ENCODE measurements at places on chromosomes 2 and 18.
A peak's percentile ranks its signal among the peaks of the same experiment; 100 is the strongest.

- DNase-seq: peak; percentile 65
- peaks cover 4% of the 10 kb centered on the region for H3K27me3 ChIP-seq
- peaks cover 26% of the 10 kb centered on the region for H3K4me1 ChIP-seq
- H3K36me3 ChIP-seq: no peaks in the 10 kb centered on the region
- H3K4me3 ChIP-seq: peak within 1 kb of the TSS; percentile 77
These were observed at the start of gene OSBPL1A for GRCh38 chr18:24397694-24398368. Gene OSBPL1A (minus strand): TSS chr18:24397824. CDS start chr18:24377533, 20,291 bp downstream.

GRCh38 chr18:35635170-35635569 lies 53.6 kb downstream of the GALNT1 start:
- no peak overlapping the region for H3K4me3 ChIP-seq
- no peak overlapping the region for H3K27ac ChIP-seq
- H3K4me1 ChIP-seq: no peaks in the 10 kb centered on the region
- no peak for DNase-seq
- peaks cover 6% of the 10 kb centered on the region for H3K36me3 ChIP-seq

GRCh38 chr2:62364791-62365528 lies 141.0 kb downstream of the TMEM17 start:
- no peak for DNase-seq
- no peaks in the 10 kb centered on the region for H3K36me3 ChIP-seq
- H3K4me3 ChIP-seq: no peak overlapping the region
- no peak overlapping the region for H3K27ac ChIP-seq
- H3K4me1 ChIP-seq: no peaks in the 10 kb centered on the region
- no peaks in the 10 kb centered on the region for H3K27me3 ChIP-seq

- no peaks in the 10 kb centered on the region for H3K36me3 ChIP-seq
- no peak overlapping the region for H3K27ac ChIP-seq
- H3K27me3 ChIP-seq: no peaks in the 10 kb centered on the region
These were observed 10.7 kb upstream of the RNF103 start for GRCh38 chr2:86634352-86634751.

DNA sequence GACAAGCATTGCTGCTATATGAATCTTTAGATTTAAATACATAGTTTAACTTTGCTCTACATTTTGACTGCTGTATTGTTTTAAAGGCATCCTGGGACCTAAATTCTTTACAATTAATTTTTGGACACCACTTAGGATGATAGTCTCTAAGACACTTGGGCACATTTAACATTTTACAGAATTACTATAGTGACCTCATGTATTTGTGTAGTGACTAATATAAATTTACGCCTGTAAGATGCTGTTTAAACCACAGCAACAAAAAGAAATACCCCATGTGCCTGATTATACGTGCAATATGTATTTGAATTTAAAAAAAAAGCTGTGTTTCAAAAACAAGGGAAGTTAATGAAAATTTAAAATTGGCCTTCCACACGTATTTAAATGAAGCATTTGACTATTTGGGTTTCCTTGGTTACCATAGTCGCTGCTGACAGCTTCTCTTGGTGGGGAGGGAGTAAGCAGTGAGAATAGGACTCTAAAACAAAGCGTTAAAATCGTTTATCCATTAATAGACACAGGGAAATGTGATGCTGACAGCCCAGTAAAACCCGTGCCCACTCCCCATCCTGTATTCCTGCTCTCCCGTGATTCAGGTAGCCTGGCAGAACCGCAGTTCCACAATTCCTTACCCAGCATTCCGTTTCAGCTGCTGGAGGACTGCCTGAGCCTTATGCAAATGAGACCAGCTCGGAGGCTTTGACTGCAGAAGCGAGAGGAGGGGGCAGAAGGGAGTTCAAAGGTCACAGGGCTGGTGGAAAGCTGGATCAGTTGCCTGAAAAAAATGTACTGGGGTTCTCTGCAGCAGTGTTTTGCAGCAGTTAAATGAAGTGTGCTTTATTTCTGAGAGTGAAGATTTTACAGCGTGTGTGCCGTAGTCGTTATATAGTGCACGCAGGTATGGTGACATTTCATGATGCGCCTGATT lies 104.3 kb downstream of the CSRNP3 start:
- no peaks in the 10 kb centered on the region for H3K4me1 ChIP-seq
- no peak overlapping the region for H3K27ac ChIP-seq
- peak overlapping the region; percentile 28 for H3K4me3 ChIP-seq

DNA sequence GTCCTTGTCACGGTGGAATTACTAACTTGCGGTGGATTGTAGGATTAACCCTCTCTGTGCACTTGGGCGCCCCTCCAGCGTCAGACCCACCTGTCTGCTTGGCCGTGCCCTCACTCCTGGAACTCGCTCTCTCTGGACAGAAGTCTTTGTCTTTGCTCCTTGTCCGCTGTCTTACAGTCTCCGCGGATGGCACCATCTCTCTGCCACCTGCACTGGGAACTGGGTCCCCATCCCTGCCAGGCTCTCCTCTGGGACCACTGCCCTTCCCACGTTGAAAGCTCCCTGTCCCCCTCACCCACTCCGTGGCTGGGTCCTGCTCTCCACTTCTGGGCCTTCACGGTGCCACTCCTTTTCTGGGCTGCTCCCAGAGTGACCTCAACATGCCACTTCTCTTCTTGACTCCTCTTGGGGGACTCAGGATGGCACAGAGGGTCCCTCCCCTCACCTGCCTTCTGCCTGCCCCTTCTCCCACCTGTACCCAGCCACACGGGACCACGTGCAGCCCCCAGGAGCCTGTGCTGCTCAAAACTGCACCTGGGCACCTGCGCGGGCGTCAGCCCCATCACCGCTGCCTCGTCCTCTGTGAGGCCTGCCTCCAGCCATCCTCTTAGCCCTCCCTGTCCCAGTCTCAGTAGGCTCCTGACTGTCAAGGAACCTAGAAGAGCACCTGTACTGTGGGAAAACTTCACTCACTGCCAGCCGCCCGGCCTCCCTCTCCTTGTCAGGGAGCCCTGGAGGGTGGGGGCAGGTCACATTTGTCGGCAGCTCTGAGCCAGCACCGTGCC lies 11.1 kb downstream of the CNDP2 start:
- no peak for DNase-seq
- H3K27me3 ChIP-seq: no peaks in the 10 kb centered on the region
- H3K27ac ChIP-seq: no peak overlapping the region

GRCh38 chr18:32907648-32908423 lies 135.0 kb upstream of the KLHL14 start:
- no peak overlapping the region for H3K4me3 ChIP-seq
- H3K27ac ChIP-seq: no peak overlapping the region
- H3K36me3 ChIP-seq: no peaks in the 10 kb centered on the region

DNA sequence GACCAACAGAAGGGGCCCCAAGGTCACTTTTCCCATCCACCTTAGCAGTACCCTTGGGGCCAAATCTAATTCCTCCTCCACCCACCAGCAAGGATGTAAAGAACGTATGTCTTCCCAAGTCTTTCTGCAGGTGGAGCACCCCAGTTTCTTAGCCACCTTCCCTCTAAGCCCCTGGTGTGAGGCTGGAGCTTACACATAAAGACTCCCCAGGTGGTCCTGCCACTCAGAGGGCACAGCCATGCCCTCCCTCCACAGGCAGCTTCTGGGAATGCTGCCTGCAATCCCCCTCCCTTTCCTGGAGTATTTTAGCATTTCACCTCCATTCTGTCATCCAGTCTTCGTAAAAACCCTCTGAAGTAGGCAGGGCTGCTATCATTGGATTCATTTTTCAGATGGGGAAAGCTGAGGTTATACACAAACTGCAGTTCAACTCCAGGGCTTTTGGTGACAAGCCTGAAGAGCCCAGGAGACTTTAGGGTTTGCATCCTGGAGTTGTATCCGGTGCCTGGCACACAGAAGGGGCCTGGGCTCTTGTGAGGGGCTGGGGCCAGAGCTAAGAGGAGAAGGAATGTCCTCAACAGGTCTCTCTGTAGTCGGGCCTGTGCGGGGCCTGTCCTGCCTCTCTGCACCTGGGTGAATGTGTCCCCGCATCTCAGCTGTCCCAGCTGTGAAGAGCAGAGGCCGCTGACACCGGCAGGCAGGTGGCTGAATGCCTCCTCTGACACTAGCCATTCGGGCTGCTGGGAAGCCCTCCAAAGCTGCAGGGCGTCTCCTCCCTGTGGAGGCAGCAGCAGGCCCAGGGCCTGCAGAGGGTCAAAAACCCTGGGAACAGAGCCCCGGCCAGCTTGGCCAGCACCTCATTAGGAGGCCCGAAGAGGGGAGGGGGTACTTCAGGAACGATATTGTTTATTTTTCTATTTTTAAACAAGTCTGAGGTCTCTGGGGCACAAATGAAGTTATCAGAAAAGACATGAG lies 27.6 kb downstream of the CIB4 start:
- peaks cover 18% of the 10 kb centered on the region for H3K4me1 ChIP-seq
- peak overlapping the region; percentile 25 for H3K27ac ChIP-seq
- DNase-seq: no peak
- H3K27me3 ChIP-seq: no peaks in the 10 kb centered on the region

DNA sequence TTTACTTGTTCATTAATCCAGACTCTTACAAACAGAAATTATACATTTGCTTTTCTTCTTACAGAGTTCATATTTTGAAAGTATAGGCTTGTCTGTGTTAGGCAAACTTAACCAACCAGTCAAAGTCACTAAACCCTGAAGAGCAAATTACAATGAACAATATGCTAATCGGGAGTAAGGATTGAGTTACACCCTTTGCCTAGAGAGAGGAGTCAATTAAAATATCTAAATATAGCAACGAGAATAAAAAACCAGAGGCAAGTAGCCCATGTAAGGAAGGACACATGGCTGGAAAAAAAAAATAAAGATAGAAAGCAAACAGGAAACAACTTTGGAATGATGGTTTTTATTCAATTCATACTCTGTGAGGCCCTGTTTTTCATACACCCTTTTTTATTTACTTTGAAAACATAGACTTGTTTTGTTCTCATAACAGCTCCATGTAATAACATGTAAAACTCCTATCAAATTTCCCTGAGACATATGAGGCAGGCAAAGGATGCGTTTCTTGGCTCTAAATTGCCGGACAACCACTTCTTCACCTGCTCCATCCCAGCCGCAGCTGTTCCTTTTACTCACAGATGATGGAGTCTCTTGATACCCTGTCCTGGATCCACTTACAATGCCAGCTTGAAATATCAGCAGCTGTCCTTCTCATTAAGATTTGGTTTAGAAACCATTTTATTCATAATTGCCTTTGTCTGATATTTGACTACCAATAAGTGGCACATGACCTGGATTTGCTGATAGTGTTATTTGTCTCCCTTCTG lies 767.7 kb upstream of the GCFC2 start:
- H3K27me3 ChIP-seq: no peaks in the 10 kb centered on the region
- H3K4me1 ChIP-seq: no peaks in the 10 kb centered on the region
- DNase-seq: no peak
- no peak overlapping the region for H3K27ac ChIP-seq

- H3K27ac ChIP-seq: peak overlapping the region; percentile 90
- H3K36me3 ChIP-seq: no peaks in the 10 kb centered on the region
- no peaks in the 10 kb centered on the region for H3K27me3 ChIP-seq
- H3K4me3 ChIP-seq: no peak overlapping the region
- no peak for DNase-seq
- H3K4me1 ChIP-seq: peaks cover 22% of the 10 kb centered on the region
These were observed 28.5 kb downstream of the MBP start for GRCh38 chr18:77103991-77104531.

DNA sequence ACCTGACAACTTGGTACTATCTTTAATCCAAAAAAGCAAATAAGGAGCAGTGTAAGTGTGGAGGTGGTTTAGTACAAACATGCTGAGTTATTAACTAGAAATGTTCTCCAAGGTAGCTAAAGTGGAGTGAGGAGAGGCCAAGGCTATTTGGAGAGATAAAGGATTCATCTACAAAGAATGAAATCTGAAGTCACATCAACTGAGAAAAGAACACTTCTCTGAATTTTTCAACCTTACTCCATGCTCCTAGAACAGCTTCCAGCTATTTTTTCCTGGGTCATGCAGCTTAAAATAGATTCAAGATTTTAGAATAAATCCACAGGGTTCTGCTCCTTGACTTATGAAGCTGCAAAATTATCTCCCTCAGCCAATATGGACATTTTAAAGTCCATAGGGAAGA lies 18.7 kb downstream of the IMMT start:
- H3K4me1 ChIP-seq: no peaks in the 10 kb centered on the region
- no peaks in the 10 kb centered on the region for H3K27me3 ChIP-seq
- no peak for DNase-seq
- no peaks in the 10 kb centered on the region for H3K36me3 ChIP-seq

GRCh38 chr2:169172914-169173313 lies 103.6 kb downstream of the DHRS9 start:
- no peak for DNase-seq
- no peaks in the 10 kb centered on the region for H3K27me3 ChIP-seq
- no peaks in the 10 kb centered on the region for H3K36me3 ChIP-seq
- no peak overlapping the region for H3K27ac ChIP-seq
- no peaks in the 10 kb centered on the region for H3K4me1 ChIP-seq
- no peak overlapping the region for H3K4me3 ChIP-seq

DNA sequence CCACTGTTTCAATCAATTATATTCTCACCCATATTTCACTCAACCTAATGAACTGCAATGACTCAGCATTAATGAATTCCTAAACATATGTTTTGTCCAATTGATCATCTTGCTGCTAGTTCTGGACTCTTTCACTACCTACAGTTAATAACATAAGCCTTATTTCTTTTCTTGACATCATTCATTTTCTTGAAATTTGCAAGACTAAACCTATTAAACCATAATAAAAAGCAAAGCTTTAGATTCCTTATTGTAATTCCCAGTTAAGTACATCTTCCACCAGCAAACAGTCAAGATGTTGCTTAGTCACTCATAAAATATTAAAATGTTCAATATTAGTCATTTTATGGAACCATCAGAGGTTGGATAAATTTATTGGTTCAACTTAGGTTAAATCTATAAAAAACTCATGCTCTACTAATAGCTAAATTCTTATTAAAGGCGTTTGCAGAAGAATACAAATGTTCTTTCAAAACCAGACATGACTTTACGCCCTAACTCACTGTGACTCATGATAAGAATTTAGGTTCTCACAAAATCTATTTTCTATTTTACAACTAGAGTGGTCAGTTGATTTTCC lies 599.4 kb downstream of the RNF144A start:
- no peak for DNase-seq
- no peaks in the 10 kb centered on the region for H3K27me3 ChIP-seq
- no peak overlapping the region for H3K27ac ChIP-seq
- H3K36me3 ChIP-seq: no peaks in the 10 kb centered on the region

GRCh38 chr2:227884511-227884947 lies 13.1 kb downstream of the DAW1 start:
- no peaks in the 10 kb centered on the region for H3K27me3 ChIP-seq
- no peaks in the 10 kb centered on the region for H3K4me1 ChIP-seq
- H3K36me3 ChIP-seq: no peaks in the 10 kb centered on the region
- no peak overlapping the region for H3K4me3 ChIP-seq

- no peaks in the 10 kb centered on the region for H3K36me3 ChIP-seq
- DNase-seq: no peak
- H3K27me3 ChIP-seq: no peaks in the 10 kb centered on the region
- H3K27ac ChIP-seq: no peak overlapping the region
These were observed 84.0 kb downstream of the RND3 start for GRCh38 chr2:150403457-150403856.

- H3K27ac ChIP-seq: no peak overlapping the region
- no peak for DNase-seq
- H3K36me3 ChIP-seq: peaks cover 3% of the 10 kb centered on the region
- H3K4me3 ChIP-seq: no peak overlapping the region
These were observed 5.4 kb upstream of the IL1RL2 start for GRCh38 chr2:102181376-102181775.

- no peak for DNase-seq
- no peaks in the 10 kb centered on the region for H3K4me1 ChIP-seq
- H3K4me3 ChIP-seq: peak overlapping the region; percentile 52
- H3K27me3 ChIP-seq: peaks cover 12% of the 10 kb centered on the region
These were observed 859 bp downstream of the GREB1L start for GRCh38 chr18:21242780-21243401.

Measured in esophagus squamous epithelium (tissue), 5 donors.